ENCODE measurements at places on chromosomes 3 and 15.

GRCh38 chr15:70299931-70300869 is 202.5 kb upstream of the TLE3 start:
- peak; percentile 69 for DNase-seq

DNA sequence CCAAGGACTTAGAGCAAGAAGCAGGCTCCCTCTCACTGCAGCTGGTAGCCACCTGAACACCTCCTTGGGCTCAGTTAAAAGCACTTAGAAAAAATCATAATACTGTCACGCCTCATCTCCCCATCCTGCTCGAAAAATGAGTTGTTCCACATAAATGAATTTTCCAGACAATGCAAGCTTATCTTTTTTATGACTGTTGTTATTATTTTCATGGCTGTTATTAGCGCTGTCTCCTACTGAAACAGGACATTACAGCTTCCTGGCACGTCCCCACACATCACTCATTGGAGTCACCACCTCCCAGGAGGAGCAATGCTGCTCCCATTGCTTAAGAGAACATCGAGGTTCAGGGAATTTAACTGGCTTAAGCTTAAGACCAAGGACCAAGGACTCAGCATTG is 26.5 kb downstream of the CCDC33 start:
- no peak for DNase-seq

DNA sequence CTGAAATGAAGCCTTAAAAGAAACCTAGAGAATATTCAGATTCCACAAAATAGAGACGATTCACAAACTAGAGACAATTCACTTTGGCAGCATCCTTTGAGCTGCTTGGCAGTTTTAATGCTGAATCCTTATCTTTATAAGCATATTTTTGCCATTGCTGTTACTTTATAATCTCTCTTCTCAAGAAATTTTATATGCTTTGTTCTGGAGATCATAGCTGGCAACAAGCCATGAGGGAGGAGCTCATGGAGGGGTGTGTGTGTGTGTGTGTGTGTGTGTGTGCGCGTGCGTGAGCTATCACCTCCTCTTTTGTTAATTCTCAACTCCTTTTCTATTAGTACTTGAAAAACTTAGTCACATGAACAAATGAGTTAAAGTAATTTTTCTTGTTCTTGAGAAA is 495.0 kb upstream of the RGMA start:
- no peak for DNase-seq

DNA sequence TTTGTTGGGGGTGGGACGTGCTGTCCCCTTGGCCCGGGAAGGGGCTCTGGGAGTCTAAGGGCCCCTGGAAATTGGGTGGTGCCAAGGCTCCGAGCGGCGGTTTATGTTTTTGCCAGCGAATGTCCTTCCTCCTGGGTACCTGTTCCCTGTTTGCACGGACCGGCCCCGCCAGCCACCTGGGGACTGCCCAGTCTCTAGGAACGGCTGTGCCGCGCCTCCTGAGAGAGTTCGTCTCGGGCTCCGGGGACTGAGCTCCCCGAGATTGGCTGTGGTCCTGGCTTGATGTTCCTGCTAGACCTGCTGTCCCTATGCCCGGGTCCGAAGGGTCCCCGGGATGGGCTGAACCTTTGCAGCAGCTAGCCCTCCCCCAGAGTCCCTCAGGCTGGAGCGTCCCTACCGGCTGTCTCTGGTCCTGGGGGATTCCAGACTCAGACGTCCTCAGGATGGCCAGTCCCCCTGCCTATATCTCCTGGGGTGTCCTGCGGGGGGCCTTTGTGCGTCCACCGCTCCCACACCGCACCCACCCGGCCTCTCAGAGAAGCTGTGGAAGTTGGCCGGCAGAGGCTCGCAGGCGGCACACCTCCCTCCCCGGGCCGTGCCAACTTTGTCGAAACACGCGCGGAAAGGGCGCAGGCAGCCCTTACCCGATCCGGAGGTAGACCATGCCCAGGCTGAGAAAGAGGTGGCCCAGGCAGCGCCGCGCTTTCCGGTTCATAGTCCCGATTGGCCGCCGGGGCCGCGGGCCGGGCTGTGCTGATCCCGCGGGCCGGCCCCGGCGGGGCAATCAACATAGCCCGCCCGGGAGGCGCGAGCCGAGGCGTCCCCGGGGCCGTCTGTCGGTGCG is 547 bp downstream of the WNT7A start:
- no peak for DNase-seq

Data from stimulated activated CD8-positive, alpha-beta memory T cell treated with anti-CD3 and anti-CD28 coated beads, Interleukin-4, amount 100 ng/mL, for 24 hours (primary cell).